ENCODE measurements at places on chromosomes 6 and 20.

DNA sequence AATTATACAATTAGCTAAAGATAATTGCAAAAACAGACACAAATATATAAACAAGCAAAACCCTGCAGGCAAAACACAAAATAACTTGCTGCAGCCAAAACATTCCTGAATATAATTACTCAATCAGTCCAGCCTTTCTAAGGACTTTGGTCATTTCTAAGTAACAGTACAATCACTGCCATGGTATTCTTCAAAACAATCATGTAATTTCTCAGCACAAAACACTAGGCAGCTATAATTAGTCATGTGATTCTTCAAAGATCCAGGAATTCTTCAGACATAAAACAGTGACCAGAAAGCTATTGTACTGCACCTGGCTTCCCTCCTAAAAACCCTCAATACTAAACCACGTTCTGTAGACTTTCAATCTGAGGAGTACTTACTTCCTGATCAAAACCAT, 881.1 kb downstream of the EPHA7 start:
- DNase-seq, result no peak

- DNase-seq, result no peak
Measured at GRCh38 chr6:70110126-70111022, 192.5 kb downstream of the COL9A1 start.

- no peak for DNase-seq
Measured at GRCh38 chr6:36296240-36296639, 26.4 kb downstream of the PNPLA1 start.

GRCh38 chr6:161151660-161152526, 122.0 kb downstream of the AGPAT4 start:
- no peak for DNase-seq

DNA sequence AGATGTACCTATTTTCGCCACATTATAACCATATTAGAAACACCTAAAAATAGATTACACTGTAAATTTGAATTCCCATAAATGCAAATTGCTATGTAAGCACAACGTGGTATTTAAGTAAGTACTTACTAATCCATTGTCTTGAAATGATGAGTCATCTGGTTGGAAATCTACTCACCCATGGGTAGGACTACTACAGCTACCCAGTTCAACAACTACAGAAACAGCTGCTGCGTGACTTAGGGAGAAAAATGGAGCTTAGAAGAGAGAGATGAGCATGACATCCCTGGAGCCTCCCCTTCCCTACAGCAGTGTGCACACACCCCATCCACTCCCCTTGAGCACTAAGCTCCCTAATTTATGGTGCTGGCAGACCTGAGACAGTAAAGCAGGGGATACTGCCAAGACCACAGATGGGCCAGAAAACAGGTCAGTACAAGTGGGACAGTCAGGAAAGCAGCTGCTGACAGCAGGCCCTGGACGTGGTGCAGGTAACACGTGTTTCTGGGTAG, 26.9 kb downstream of the RRAGD start:
- peak; percentile 8 for DNase-seq

DNA sequence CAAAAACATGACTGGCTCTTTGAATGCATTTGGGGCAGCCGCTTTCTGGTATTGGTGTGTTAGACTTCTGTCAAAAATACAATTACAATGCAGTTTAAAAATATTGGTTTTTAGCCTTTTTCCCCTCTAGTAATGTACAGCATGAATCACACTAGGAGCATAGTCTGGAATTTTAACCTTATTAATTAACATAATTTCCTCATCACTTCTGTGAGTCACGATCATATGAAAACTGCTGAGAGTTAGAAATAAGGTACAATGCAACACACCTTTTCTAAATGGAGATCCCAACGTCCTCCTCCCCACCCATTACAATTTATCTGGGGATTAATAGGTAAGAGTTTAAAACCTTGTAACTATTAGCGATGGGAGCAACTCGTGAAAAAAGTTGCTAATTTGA, 297.1 kb upstream of the RIMS1 start:
- no peak for DNase-seq

DNA sequence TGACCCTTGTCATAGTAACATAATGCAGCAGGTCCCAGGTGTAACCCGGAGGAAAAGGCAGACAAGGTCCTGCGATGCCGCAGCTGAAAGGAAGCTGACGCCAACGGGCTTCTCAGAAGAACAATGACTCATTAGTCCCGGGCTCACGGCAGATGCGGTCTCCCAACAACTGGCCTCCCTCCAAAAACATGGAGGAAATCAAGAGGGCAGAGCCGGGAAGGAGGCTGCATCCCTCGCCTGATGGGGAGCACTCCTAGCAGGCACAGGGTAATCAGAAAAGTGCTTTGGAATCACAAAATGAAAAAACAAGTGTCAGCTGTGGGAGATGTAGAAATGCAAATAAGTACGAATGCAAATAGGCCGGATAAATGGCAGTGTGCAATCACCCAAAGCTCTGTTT, 165.2 kb upstream of the AGPAT4 start:
- peak; percentile 81 for DNase-seq

DNA sequence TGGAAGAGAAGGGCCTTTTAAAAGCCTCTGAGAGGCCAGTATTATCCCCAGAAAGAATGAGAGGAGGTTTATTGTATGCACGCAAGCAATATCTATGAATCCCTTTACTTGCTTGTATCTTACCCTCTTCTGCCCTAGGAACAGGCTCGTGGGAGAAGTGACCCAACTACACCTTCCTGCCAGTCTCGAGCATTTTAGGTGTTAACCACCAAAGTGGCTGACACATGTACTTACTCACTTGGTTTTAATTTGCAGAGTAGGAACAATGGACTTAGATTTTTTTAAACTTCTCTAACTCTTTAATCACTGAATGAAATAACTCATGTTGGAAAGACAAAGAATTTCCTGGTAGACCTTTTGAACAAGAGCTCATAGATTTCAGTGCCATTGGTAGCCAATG, 296.9 kb downstream of the PLCB1 start:
- DNase-seq, result no peak

GRCh38 chr20:23652926-23653325, 15.2 kb upstream of the CST3 start:
- DNase-seq, result no peak

- DNase-seq, result no peak
Measured at GRCh38 chr6:74491844-74492374, 713.9 kb downstream of the COL12A1 start.

DNA sequence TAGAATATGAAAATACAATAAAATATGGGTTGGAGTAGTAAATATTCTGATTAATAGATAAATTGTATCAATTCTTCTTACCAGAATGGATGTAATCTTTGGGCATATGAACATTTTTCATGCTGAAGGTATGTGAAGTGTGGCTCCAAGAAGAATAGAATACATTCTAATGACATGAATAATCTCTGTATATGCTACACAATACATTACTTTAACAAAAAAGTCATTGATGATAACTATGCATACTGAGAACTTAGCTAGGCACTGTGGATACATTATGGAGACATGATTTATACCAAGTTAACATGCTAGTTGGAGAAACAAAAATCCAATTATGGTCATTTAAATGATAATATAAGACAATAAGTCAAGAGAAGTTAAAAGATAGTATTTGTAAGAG, 62.7 kb upstream of the HDAC2 start:
- DNase-seq, result no peak

DNA sequence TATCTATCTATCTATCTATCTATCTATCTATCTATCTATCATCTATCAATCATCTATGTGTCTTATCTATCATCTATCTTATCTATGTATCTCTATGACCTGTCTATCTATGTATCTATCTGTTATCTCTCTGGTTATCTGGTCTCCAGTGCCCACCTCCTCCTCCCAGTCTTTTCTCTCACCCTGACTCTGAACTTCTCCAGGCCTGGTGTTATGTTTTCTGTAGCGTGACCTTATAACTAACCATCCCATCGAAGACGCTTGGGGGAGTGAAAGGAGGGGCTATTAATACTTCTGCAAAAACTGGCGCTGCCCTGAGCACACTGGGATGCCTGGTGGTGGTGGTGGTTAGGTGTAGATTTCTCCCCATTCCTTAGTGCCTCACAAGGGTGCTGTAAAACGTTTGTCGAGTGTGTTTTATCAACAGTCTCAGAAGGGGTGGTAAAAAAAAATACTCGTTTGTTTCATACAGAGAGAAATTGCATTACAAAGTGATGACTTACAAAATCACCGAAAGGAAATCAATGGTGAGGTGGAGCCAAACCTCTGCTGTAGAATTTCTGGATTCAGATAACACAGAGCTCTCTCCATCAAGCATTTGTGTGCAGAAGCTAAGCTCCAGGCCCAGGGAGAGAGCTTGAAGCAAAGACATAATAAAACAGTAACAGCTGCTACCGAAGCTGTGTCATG, 156.2 kb downstream of the BCAS1 start:
- no peak for DNase-seq

DNA sequence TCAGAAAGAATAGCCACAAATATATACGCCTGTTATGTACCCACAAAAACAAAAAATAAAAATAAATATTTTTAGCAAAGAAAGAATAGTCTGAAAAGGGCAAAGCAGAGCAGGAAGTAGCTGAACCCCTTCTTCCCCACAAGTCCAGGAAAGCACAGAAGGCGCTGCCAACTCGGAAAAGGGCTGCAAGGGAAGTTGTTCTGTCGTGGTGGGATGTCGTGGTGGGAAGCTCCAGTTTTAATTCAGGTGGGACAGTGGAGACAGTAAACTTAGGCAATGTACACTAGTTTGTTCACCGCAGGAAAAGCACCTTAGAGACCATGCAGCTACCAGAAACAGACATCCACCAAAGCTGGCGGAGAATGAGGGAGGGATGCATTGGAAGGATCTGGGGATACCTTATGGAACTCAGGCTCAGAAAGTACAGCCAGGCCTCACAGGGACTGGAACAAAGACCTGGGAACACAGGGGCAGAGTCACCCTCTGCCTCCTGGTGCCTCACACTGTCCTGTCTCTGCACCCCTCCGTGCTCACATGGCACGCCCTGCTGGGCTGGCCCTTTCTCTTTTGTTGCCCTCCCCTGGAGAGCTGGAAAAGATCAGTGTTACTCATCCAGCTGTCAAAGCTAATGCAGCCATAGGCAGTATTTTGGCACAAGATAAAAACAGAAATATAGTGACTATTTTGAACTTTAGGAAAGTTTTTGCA, 3.3 kb upstream of the APMAP start:
- DNase-seq, result no peak

DNA sequence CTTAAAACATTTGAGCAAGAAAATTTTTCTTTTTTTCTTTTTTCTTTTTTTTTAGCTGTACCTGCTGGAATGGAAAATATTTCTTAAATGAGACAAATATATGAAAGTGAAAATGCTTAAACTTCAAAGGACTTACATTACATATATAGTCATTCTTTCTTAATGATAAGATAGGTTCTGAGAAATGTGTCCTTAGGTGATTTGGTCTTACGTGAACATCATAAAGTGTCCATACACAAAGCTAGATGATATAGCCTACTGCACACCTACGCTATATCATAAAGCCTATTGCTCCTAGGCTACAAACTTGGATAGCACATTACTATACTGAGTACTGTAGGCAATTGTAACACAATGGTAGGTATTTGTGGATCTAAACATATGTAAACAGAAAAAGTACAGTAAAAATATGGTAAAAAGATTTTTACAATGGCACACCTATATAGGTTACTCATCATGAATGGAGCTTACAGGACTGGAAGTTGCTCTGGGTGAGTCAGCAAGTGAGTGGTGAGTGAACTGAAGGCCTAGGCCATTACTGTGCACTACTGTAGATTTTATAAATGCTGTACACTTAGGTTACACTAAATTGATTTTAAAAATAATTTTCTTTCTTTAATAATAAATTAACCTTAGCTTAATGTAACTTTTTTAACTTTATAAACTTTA, 54.6 kb downstream of the RPP21 start:
- no peak for DNase-seq

DNA sequence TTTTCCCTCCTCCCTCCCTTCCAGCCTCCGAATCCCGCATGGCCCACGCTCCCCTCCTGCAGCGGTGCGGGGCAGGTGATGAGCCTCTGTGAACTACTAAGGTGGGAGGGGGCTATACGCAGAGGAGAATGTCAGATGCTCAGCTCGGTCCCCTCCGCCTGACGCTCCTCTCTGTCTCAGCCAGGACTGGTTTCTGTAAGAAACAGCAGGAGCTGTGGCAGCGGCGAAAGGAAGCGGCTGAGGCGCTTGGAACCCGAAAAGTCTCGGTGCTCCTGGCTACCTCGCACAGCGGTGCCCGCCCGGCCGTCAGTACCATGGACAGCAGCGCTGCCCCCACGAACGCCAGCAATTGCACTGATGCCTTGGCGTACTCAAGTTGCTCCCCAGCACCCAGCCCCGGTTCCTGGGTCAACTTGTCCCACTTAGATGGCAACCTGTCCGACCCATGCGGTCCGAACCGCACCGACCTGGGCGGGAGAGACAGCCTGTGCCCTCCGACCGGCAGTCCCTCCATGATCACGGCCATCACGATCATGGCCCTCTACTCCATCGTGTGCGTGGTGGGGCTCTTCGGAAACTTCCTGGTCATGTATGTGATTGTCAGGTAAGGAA, at the start of gene OPRM1:
Gene OPRM1, plus strand, starts transcription at position 10 of the 612 bp plus-strand sequence. Its CDS starts 305 bp downstream, at position 315.
- DNase-seq, result no peak

GRCh38 chr20:37383229-37383989, 37.5 kb downstream of the SRC start:
- no peak for DNase-seq

DNA sequence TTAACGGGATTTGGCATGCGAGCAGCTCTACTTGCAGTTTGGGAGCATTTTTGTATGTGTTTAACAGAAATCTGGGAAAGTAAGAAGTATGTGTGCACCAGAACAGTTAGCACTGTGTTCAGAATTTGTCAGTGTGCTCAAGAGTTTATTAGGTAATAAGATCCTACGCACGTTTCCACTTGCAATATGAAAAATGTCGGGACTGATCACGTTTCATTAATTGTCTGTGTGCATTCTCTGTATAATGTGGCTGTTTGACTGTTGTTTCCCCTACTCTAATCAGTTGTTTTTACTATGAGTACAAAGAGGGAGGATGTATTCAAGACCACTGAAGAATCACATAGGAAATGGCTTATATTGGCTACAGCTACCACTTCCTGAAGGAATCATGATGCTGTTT, 349.7 kb upstream of the POU3F2 start:
- no peak for DNase-seq

- no peak for DNase-seq
Measured at GRCh38 chr20:10093087-10093591, 58.4 kb downstream of the ANKEF1 start.

DNA sequence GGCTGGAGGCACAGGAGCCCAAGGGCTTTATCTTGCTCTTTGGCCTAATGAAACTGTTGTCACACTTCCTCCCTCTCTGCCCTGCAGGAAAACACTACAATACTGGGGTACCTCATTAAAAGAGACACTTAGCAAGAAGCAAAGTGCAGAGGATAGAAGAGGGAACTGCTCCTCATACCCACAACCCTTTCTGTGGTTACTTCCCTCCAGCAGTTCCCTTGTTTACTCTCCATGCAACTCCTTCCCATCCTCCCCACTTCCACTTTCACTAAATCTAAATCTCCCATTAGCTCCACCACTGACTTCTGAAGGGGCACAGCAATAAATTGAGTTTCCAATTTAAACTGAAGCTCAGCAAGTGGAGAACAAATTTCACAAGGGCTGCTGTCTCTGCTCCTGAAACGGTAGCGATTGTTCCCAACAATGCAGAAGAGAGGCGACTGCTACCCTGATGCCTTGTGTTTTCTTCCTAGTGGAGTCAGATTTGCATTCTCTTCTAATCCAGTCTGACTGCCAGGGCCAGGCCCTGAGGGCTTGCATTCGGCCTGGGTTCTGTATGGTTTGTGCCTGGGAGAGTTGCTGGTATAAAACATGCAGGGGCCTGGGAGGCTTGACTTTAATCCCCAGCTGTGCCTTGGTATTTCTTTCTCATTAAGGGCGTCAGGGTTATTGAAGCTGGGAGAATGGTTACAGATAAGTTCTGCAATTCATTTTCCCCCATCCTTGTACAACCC, 454.7 kb downstream of the TFAP2B start:
- DNase-seq, result no peak

GRCh38 chr6:72084992-72085569, 198.7 kb downstream of the RIMS1 start:
- peak; percentile 1 for DNase-seq
